NCI-H1930 (cell line): ENCODE measurements at places on chromosomes 12 and 14.

- DNase-seq, result no peak
These were observed 14.2 kb downstream of the SSH1 start for GRCh38 chr12:108843187-108843586.

GRCh38 chr12:132766380-132767085 lies 4.9 kb upstream of the ANKLE2 start:
- no peak for DNase-seq

GRCh38 chr12:128205758-128206157 lies 61.2 kb upstream of the TMEM132C start:
- no peak for DNase-seq

- no peak for DNase-seq
These were observed 1390.7 kb downstream of the FSCB start for GRCh38 chr14:43116341-43116740.

DNA sequence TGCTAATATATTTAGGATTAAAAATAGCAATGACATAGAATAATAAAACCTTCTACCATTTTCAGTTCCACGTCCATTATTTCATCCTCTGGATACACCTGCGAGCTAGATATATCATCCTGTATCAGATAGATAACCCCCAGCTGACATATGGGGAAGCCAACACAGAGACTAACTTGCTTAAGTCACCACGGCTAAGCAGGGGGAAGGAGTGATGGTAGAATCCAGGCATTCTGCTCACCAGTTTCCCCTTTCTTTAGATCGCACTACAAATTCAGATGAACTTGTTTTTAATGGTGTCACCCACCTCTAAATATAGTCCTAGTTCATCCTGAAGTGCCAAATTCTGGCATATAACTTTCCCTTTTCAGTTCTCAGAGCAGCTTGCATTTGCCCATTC lies 110.1 kb downstream of the TXNDC16 start:
- DNase-seq, result no peak

GRCh38 chr14:72544615-72545387 lies 349.1 kb downstream of the DPF3 start:
- no peak for DNase-seq

DNA sequence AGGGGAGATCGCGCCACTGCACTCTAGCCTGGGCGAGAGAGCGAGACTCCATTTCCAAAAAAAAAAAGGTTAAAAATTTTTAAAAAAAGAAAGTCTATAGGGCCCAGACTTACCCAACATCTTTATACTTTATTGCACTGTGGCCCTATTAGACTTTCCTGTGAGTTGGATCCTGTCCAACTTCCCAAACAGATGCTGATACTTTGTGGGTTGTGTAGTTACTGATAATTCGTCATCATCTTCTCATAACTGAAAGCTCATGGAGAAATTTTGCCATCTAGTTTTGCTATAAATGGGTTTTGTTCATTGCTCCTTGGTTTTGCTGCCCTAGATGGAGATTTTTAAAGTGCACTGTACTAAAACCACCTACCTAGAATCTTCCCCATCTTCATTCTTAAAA lies 31.1 kb downstream of the APOBEC1 start:
- DNase-seq, result no peak

GRCh38 chr12:130948751-130949150 lies 5.0 kb upstream of the ADGRD1 start:
- DNase-seq, result no peak
